ENCODE measurements at places on chromosomes 7 and 10.

GRCh38 chr7:34612661-34613060, 45.4 kb upstream of the NPSR1 start:
- no peak for DNase-seq

GRCh38 chr10:22319980-22320558, 830 bp upstream of the BMI1 start:
- DNase-seq = no peak

GRCh38 chr10:8424555-8425211, 370.2 kb downstream of the GATA3 start:
- DNase-seq = no peak

DNA sequence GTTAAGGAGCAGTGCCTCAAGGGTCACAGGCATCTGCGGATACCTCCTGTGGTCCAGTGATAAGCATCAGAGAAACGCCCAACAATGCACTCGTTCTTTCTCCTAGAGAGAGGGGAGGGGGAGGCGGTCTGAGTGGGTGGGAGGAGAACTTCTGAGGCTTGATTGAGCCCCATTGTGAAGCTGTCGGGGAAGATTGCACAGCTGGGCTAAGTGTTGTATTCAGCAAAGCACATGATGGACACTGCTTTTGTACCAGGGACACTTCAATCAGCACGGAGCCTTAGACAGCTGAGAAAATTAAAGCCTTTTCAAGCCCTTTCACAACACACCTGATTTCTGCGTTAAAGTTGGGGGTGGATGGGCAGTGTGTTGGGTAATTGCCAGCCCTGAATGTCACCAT, 230.3 kb upstream of the GHITM start:
- no peak for DNase-seq

GRCh38 chr10:101780818-101781654, 2.2 kb downstream of the NPM3 start:
- DNase-seq = peak; percentile 93

DNA sequence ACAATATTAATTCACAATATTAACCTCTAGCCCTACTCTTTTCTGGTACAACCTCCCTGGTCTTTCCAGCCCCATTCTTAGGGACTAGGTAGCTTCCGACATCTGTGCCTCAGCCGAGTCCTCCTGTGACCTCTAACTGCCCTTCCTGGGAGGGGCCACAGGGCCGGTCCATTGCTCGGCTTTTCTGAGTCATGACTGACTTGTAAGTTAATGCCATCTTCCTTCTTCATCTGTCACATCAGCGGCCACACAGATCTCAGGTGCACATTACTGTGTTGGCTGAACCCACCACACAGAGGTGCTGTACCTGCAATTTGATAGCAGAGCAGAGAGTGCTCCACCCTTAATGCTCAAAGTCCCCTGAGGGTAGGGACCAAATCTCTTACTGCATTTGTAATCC, 4.1 kb upstream of the CPA4 start:
- DNase-seq = no peak

DNA sequence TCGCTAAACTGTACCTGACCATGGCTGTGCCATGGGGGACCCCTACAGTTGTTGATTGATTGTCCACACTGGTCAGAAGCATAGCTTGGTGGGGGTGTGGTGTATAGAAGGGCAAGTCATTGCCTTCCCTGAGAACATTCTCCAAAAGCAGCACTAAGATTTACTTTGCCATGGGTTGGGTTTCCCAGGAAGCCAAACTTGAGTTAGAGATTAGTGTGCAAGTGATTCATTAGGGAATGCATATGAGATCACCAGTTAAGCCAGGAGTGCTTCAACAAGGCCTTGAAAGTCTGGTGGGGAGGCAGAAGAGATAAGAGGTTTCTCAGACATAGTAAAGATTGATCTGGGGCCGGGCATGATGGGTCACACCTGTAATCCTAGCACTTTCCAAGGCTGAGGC, 21.4 kb upstream of the TPST1 start:
- no peak for DNase-seq

DNA sequence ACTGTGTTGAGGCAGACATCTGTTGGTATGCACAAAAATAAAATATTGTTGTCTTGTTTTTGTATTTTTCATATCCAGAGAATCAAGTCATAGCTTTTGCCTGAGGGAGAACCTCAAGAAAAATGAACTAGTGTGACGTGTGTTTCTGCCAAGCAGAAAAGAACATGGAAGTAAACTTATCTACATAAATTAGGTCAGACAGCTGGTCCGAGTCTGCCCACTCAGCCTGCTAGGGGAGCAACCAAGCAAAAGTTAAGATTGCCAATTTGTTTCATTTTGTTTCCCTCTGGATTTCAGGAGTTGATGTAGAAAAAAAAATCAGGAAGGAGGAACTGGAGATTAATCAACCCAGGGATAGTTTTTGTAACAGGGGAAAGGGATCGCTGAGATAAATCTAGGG, 572.4 kb upstream of the LRRTM3 start:
- no peak for DNase-seq

DNA sequence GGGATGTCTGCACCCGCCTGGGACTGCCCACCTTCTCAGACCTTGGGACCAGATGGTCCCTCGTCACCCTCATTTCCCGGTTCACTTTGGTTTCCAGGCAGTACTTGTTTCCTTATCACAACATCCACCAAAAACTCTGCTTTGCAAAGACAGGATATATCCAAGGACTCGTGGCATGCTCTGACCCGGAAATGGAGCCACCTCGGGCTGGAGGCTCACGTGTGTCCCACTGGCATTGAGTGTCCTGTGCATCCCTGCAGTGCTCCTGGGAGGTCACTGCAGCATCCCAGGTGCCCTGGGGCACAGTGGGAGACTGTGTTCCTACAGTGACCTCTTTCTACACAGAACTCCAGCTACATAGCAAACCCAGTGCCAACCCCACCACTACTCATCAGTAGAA, 611.9 kb upstream of the FOXK1 start:
- DNase-seq = no peak

DNA sequence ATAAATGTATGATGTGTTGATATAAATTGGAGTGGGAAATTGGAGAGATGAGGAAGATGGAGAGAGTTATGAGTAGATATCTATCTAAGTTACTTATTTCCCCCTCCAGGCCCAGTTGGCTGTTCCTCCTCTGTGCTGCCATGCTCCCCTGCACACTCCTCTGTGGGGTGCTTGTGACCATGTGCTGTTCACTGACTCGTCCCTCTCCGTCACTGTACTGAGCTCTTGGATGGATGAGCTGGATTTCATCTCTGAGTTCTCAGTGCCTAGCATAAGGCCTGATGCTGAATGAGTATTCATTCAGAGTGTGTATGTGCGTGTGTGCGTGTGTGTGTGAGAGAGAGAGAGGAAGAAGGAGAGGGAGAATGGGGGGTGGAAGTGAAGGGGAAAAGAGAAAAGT, 14.5 kb downstream of the OR9A2 start:
- DNase-seq = no peak

GRCh38 chr10:97291357-97292096, 910 bp downstream of the ARHGAP19 start:
- no peak for DNase-seq

DNA sequence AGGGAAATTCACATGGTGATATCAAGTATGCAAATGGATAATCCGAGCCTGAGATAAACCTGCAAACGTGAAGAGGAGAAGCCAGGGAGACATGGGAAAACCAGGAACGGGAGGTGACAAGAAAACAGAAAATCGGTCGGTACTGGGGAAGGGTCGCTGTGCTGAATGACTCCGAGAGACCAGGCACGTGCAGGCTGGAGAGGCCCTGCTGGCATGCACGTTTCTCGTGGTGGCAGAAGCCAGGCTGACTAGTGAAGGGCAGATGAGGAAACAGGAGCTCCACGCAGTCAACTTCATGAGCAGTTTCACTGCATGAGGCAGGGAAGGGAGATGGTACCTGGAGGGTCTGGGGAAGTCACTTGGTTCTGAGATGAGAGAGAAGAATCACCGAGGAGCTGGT, 48.3 kb downstream of the KIAA1549 start:
- DNase-seq = no peak

- no peak for DNase-seq
These were observed 968 bp upstream of the OPN4 start for GRCh38 chr10:86653379-86653778.

- no peak for DNase-seq
These were observed 244.6 kb upstream of the MGMT start for GRCh38 chr10:129222436-129222835.

- no peak for DNase-seq
These were observed 54.2 kb downstream of the PTPRE start for GRCh38 chr10:127961071-127961470.

GRCh38 chr10:46542567-46543465, 13.6 kb downstream of the GPRIN2 start:
- no peak for DNase-seq

- no peak for DNase-seq
These were observed 4.8 kb downstream of the DOCK4 start for GRCh38 chr7:112201411-112201810.
